Stimulated activated CD8-positive, alpha-beta memory T cell treated with anti-CD3 and anti-CD28 coated beads, Interleukin-2, amount 100 ng/mL, for 1 hour (primary cell): ENCODE measurements at places on chromosomes 2 and 18.

GRCh38 chr2:157789933-157790511 is 86.1 kb downstream of the ACVR1 start:
- DNase-seq, result no peak

- no peak for DNase-seq
Measured at GRCh38 chr18:9416563-9417072, 58.7 kb upstream of the RALBP1 start.

GRCh38 chr2:199480966-199481365 is 23.2 kb upstream of the SATB2 start:
- DNase-seq, result no peak

- no peak for DNase-seq
Measured at GRCh38 chr2:231666171-231667095, 41.9 kb upstream of the PTMA start.

GRCh38 chr2:64922482-64923384 is 66.5 kb upstream of the SLC1A4 start:
- no peak for DNase-seq

- no peak for DNase-seq
Measured at GRCh38 chr2:218074031-218074430, 5.0 kb downstream of the RUFY4 start.

- no peak for DNase-seq
Measured at GRCh38 chr18:8912348-8913326, 189.9 kb upstream of the NDUFV2 start.

DNA sequence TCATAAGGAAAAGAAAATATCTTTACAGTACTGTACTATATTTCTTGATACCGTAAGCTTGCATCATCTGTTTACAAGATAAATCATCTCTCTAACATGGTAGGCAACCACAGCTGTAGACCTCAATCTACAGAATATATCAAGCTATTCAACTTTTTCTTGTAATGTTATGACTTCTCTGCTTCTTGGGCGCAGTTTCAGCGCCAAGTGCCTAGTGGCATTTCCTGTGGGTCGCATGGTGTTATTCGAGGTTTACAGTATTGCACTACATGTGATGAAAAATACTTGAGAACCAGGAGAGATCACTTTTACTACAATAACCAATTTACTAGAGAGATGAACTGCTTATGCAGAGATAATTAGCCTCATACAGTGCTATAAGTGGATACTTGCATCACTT is 34.0 kb upstream of the SESTD1 start:
- no peak for DNase-seq

GRCh38 chr2:16034151-16034974 is 94.0 kb downstream of the MYCN start:
- DNase-seq, result no peak

DNA sequence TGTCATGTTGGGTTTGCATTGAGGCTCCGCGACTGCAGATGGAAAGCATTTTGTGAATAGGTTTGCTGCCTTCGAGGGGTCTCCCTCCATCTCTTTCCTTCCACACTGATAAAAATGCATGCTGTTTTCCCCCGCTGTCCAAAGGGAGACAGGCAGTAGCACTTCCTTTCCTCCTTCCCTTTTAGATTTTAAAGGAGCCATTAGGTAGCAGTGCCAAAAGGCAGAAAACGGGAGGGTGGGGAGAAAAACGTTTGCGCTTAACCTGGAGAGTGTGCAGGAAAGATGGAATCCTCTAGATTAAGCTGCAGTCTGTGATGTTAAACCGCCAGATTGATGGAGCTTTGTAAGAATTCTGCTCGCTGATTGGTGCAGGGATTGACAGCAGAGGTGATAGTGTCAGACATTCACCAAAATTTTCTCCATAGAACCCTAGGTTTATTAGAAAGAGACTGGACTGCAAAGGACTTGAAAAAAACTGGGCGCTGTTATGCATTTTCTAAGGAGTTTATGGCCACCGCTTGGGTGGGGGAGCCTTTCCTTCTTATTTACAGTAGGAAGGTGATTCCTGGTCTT is 688 bp downstream of the MAPRE2 start:
- DNase-seq, result no peak

- no peak for DNase-seq
Measured at GRCh38 chr2:238910751-238911351, 63.0 kb downstream of the TWIST2 start.

DNA sequence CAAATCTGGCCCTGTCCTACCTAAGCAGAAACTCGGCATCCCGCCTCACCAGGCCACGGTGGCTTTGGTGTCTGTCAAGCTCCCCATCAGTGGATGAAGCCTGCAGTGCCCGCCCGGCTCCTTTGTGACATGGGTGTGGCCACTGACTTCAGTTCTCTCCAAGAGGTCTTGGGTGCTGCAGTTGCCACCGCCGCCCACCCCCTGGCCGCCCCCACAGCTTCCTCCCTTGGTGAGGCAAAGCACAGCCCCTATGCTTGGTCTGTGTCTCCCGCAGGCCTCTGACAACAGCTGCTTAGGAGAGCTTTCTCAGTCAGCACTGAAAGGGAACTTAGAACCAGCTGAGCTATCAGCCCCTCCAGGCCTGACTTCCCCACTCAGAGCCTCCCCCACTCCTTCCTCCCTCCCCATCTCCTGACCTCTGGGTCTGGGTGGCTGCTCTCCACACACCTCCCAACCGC is 22.9 kb upstream of the GPR55 start:
- no peak for DNase-seq

DNA sequence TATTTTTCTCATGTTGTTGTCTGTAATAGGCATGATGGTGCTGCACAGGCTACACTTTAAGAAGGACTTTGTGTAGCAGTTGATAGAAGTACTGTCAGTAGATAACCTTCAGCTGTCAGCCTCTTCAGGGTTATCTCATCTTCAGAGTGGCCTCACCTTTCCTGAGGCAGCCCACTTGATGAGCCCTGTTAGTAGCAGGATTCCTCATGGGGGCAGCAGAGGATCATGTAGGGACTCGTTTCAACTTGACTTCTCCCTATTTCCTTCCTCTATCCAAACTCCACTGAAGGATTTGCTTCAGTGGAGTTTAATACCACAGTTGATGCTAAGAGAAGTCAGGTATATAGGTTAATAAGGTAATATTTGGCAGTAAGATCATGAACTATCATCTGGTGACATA is 530.3 kb upstream of the FSIP2 start:
- no peak for DNase-seq

GRCh38 chr2:186459009-186459408 is 27.1 kb upstream of the ZC3H15 start:
- no peak for DNase-seq

DNA sequence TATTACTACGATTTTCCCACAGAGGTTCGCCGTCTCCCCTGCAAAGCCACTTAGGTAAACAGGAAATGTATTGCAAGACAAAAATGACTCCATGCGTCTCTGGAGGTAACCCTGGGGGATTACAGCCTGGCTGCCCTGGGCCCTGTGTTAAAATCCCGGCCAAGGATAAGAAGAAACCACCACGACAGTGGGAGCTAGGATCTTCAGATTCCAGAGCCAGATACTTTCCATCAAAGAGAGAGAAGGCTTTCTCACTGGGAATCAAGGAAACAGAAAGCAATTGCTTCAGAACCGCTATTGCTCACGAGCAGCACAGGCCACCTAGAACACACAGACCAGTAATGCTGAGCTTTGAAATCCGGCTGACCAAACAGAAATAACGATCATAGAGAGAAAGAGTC is 97.9 kb upstream of the ZNF516 start:
- no peak for DNase-seq

GRCh38 chr2:6177811-6178210 is 485.6 kb downstream of the SOX11 start:
- DNase-seq, result no peak

GRCh38 chr2:170292415-170292814 is 114.5 kb downstream of the MYO3B start:
- DNase-seq, result no peak

- DNase-seq, result no peak
Measured at GRCh38 chr18:72107647-72108383, 436.3 kb downstream of the CBLN2 start.

DNA sequence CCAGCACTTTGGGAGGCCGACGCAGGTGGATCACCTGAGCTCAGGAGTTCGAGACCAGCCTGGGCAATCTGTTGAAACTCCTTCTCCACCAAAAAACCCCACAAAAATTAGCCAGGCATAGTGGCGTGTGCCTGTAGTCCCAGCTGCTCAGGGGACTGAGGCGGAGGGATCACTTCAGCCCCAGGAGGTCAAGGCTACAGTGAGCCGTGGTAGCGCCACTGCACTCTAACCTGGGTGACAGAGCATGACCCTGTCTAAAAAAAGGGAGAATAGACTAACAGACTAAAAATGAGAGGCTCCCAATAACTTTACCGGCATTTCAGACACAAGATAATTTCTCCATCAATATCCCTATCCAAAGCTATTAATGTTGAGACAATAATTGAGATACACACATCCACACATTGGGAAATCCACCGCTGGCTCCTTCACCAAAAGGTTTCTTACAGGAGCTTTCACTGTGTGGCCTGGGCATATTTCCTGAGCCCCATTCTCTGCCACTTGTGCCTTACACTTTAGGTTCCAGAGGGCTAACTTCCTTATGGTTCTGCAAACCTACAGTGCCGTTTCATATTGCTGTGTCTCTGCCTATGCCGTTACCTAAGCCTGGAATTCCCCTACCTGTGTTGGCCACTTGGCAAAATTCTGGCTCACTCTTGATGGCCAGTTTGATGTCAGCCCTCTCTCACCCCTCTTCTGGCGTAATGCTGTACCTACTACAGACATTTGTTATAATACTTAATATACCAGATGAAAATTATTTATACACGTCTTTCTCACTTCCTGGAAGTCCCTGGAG is 115.8 kb upstream of the ZFP36L2 start:
- DNase-seq, result no peak

GRCh38 chr18:6199777-6200176 is 214.9 kb downstream of the L3MBTL4 start:
- DNase-seq, result no peak

GRCh38 chr2:26838121-26838906 is 9.6 kb upstream of the DPYSL5 start:
- DNase-seq, result no peak

DNA sequence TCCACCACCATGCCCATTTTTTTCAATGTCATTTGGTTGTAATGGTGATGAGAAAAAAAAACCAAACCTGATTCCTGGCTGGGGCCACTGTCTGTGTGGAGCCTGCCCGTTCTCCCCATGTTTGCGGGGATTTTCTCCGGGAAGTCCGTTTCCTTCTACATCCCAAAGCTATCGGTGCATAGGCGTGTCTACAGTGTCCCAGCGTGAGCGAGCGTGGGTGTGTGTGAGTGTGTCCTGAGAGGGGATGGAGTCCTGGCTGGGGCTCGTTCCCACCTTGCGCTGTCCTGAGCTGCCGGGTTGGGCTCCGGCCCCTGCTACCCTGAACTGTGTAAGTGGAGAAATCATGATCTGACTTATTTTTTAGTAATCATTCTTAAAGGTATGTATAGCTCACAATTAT is 7.3 kb upstream of the ZAP70 start:
- DNase-seq, result no peak

DNA sequence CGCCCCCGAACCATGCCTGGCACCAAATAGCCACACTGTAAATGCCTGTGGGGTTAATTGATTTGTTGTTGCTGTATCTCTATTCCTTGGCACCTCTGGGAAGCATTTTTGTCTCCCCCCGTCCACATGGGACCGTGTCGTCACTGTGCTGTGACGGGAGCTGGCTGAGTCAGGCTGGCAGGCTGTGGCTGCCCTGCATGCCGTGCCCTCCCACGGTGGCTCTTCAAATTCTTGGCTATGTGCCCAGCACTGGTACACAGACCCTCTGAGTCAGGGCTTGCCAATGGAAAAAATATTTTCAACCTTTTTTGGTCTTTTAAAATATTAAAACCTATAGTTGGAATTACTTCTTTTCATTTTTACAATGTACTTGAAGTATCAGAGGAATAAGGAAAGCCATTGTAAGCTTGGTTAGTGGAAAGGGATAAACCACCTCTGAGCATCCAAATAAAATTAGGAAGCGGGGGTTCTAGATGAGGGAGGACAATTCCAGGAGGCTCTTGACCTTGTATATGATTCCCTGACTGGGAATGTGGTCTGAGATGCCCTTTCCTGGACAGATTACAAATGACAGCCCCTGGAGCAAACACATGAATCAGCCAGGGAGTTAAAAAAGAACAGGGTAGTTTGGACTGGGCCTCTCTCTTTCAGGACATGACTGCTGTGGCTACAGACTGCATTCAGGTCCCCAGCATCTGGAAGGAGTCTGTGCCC is 59.4 kb downstream of the DGKD start:
- DNase-seq, result no peak

DNA sequence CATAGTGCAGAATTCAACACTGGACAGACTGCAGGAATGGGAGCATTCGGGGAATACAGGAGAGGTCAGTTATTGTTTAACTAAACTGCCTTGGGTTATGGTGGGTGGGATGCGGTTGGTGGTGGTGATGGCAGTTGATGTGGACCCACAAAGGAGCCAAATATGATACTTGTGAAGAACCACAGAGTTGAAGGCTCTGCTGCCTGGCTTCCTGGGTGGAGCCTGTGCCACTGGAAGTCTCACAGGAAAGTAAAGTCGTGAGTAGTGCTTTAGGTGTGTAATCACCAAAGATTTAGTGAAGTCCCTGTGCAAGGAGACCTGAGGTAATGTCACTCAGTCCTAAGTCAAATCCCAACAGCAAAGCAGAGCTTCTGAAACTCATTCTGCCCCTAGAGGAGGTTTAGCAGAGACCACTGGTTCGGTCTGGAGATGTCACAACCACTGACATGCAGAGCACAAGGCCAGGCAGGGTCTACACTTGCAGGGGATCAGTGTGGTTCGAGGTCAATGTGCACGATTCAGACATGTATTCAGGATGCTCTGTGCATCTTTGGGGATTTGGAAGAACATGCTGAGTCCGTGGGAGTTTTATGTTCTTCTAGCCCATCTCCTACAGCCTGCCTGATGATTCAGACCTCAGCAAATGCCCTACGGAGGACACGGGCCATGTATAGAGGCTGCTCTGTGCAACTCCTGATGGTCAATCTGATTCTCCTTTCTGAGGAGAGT is 1150.9 kb downstream of the RPIA start:
- no peak for DNase-seq

GRCh38 chr2:239399921-239400595 is 762 bp downstream of the HDAC4 start:
- no peak for DNase-seq

DNA sequence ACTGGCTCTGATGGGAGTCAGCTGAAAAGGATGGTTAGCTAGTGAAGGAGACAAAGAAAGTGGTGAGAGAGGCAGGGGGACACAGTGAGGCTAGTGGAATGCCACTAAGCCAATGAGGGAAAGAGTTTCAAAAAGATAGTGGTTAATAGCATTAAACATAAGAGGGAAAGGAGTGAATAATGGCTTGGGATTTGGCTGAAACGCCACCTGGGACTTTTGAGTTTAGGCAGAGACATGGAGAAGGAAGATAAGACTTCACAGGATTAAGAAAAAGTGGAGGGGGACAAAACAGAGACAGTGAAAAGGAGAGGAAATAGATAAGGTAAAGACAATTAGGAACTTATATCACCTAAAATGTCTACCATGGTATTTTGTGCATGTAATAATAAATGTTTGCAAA is 6.9 kb downstream of the CD28 start:
- no peak for DNase-seq

- no peak for DNase-seq
Measured at GRCh38 chr2:37454851-37455762, 110.7 kb downstream of the QPCT start.
